Activated naive CD8-positive, alpha-beta T cell treated with anti-CD3 and anti-CD28 coated beads, Interleukin-2, amount 50 U/mL, for 16 hours (primary cell): ENCODE measurements at places on chromosomes 6 and 20.

DNA sequence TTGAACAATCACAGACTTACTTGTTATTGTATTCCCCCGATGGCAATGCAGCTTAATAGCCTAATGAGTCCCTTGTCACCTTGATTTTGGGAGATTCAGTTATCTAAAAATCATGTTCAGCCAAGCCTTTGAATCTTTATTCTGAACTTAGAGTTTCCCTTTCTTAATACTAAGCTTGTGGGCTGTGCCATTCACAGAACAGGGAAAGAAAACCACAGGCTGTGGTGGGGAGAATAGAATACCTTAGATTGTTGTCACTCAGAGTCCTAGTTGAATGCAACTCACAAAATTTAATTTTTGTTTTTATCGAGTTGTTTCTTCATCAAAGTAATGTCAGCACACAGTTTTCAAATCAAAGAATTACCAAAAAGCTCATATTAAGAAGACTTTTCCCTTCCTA, 37.4 kb downstream of the RFPL4B start:
- no peak for DNase-seq

DNA sequence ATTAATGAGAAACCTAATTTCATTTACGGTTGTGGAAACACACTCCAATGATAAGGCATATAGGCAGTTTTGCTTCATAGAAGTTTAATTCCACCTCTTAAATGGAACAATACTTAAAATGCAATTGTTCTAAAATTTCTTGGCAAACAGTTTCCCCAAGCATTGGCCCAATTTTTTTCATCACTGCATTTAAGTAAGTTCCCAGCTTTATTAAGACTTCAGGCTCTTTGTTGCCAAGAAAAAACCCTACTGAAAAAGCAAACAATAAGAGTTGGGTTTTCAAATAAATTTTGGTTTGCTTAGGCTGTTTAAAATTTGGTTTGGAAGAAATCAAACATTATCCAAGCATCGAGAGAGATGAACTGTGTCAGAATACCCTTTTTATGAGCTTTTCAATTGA, 690.9 kb upstream of the NRSN1 start:
- no peak for DNase-seq

DNA sequence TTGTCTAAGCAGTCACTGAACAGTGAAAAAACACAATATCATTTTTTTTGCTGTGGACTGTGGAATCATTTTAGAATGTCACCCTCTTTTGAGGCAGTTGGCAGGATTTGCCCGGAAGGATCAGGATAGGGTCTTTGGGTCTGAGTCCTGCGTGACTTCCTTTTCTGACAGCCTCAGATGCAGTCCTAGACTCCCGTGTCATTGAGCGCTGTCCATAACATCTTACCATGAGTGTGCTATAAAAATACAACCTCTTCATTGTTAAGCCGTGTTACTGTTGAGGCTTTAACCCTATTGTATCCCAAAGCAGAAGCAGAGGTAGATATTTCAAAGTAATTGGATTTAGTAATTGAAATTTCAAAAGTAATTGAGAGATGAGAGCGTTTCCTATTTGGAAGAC, 30.6 kb downstream of the ARID1B start:
- DNase-seq: no peak

DNA sequence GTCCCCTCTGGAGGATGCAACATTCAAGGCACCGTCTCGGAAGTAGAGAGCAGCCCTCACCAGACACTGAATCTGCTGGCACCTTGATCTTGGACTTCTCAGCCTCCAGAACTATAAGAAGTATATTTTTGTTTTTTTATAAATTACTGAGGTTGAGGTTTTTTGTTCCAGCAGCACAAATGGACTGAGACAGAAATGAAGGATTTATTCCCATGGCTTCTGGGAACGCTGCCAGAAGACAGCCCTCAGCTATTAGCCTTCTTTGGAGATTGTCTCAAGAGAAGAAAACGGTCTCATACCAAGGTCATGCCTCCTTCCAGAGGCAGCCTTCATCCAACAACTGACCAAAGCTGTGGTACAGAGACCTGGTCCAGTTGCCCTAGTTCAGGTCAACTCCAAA, 85.4 kb downstream of the CHMP4B start:
- no peak for DNase-seq

DNA sequence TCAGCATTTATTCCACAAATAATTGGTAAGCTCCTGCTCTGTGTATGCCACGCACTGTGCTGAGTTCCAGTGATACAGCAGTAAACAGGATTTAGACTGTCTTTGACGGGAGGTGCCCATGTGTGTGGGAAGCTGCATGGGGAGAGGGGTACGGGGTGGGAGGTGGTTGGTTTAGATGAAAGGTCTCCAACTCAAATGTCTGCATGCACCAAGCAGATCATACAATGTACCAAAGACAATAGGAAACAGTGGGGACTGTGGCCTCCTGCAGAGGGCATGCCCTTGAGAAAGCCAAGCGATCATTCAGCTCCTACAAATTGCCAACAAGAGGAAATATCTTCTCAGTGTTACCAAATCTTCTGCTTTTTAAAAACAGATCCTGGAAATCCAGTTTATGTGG, 36.1 kb downstream of the SLC22A2 start:
- DNase-seq: no peak

DNA sequence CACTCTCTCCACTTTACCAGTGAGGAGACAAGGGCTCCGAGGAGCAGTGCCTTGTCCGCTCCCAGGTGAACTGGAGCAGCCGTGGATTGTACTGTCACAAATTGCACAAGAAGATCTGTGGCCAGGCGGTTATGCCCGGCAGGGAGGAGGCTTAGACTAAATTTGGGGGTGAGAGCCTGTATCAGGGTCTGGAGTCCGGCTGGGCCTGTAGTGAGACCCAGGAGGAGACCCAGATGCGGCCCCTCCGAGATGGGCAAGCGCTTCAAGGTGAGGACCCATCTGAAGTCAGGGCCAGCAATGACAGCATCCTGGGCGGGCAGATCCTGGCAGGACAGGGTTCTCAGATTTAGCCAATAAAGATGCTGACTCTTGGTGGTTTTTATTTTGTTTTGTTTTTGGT, 27.6 kb downstream of the BANF2 start:
- no peak for DNase-seq

- DNase-seq: peak; percentile 11
These were observed 508 bp downstream of the NOP56 start for GRCh38 chr20:2652724-2653555.

DNA sequence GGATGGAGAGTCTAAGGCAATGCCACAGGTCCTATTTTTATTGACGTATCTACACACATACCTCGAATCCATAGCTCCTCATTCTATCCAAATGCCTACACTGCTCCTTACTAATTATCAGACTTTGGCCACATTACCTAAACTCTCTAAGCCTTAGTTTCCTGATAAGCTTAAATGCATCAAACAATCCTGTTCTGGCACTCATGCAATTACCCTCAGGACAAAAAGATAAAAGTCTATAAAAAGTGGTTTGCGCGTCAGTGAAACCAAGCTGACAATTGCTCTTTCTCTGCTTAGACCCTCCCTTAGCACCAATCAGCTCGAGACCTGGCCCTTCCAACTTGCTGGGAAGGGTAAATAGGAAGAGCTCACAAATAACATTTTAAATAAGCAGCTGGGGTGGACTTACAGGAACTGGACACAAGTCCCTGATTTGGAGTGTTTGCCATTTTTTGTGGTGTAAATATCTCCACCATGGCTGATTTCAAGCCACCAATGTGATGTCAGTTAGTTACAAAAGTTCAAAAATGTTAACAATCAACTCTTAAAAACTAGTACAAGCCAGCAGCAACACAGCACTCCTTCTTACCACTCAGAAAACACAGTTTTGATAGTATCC, 7.2 kb upstream of the PLEKHG1 start:
- no peak for DNase-seq

DNA sequence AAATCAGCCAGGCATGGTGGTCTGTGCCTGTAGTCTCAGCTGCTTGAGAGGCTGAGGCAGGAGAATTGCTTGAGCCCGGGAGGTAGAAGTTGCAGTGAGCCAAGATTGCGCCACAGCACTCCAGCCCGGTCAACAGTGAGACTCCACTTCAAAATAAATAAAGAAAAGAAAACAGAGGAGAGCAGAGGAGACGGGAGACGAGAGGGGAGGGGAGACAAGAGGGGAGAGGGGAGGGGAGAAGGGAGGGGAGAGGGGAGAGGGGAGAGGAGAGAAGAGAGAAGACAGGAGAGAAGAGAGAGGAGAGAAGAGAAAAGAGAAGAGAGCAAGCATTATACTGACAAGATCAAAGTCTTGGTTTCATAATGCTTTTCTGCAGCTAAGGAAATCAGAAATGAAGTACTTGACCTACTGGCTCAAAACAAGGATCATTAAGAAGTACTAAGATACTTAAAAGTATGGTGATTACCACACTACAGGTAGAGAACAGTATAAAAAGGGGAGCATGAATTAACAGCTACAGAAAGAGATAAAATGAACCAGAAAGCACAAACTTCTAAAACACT, 30.5 kb downstream of the FAM8A1 start:
- no peak for DNase-seq

GRCh38 chr6:2733324-2733723, 17.4 kb downstream of the MYLK4 start:
- DNase-seq: no peak

GRCh38 chr6:169785566-169785965, 34.1 kb downstream of the ERMARD start:
- DNase-seq: no peak

DNA sequence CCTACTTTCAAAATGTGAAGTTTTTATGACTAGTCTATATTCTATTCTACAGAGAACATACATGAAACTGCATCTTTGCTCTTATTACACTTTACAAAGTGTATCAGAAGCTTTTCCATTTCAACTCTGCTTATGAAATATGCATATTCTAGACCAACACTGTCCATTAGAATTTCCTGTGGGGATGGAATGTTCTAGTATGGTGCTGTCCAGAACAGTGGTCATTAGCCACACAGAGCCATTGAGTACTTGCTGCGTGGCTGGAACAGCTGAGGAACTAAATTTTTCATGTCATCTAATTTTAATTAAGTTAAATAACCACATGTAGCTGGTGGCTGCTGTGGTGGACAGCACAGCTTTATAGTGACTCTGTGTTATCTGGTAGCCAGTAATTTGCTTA, 105.9 kb upstream of the PDE10A start:
- DNase-seq: no peak

- DNase-seq: no peak
These were observed 327.2 kb downstream of the DHX35 start for GRCh38 chr20:39289316-39289715.

DNA sequence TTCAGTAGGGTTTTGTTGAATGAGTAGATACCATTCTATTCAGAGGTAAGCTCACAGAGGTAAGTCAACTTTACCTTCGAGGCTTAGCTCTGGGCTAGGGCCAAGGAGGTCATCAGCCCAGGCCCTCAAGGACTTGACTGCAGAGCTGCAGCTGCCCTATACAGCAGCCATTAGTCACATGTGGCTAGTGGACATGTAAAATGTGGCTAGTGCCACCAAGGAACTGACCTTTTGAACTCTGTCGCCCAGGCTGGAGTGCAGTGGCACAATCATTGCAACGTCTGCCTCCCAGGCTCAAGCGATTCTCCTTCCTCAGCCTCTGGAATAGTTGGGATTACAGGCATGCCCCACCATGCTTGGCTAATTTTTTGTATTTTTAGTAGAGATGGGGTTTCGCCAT, 47.9 kb upstream of the EPB41L1 start:
- no peak for DNase-seq

DNA sequence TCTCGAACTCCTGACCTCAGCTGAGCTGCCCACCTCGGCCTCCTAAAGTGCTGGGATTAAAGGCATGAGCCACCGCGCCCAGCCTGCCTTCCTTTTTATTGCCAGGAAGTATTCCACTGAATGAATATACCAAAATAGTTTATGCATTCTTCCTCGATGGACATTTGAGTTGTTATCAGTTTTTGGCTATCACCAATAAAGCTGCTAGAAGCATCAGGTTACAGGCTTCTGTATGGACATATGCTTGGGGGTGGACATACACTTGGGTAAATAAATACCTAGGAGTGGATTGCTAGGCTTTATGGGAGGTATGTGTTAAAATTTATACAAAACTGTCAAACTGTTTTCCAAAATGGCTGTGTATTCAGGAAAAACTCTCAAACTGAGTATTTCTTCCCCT, 10.0 kb upstream of the RPS10 start:
- DNase-seq: no peak

GRCh38 chr20:44115762-44116644, 71.0 kb downstream of the JPH2 start:
- DNase-seq: no peak

DNA sequence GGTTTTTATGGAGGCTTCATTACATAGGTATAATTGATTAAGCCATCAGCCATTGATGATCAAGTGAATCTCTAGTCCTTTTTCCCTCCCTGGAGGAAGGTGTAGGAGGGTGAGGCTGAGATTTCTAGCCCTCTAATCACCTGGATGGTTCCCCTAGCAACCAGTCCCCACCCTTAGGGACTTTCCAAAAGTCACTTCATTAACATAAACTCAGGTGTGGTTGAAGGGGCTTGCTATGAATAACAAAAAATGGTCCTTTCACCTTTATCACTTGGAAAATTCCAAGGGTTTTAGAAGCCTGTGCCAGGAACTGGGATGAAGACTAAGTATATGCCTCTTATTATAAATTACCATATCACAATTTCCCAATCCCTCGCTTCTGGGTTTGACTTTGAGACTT, 40.4 kb downstream of the SMPDL3A start:
- DNase-seq: no peak

DNA sequence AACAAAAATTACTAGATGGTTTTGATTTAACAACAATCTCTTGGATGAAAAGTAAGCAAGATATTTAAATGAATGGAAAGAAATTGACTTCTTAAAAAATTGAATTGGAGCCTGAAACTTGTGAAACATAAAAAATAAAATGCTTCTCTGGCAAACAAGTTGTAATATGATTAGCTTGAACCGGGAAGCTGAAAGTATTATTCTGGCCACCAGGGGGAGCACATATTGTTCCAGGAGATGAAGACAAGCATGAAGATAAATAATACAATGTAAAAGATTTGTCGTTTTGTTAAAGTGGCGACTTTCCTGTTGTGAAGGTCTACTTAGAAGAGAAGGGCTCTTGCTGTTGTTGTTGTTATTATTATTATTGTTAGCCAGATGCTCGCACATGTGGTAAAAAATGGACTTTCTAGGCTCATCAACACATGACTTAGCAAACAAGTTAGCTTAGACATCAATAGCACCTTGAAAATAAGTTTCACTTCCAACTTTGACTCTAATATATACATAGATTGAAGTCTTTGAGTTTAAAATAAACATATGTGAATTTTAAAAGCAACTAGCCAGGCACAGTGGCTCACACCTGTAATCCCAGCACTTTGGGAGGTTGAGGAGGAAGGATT, 14.2 kb downstream of the PAX1 start:
- DNase-seq: no peak

DNA sequence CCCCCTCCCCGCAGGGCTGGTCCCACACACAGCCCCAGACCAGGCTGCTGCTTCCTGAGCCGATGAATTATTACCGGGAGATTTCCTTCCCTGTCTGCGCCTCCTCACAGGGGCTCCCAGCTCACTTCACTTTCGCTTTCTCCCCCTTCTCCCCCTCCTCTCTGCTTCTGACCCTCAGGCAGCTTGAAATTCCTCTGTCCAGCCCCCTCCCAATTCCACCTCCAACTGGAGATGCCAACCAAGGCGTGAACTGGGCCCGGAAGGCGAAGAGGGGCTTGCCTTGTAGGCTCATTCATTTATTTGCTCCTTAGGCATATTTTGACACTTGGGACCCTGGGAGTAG, 1.7 kb upstream of the TCF15 start:
- DNase-seq: no peak

- DNase-seq: no peak
These were observed 68.6 kb upstream of the FOXA2 start for GRCh38 chr20:22652681-22653588.
